ENCODE measurements at places on chromosomes 6 and 20.

- no peak for DNase-seq
Observed at GRCh38 chr6:46191961-46192360, 21.2 kb upstream of the ENPP5 start.

GRCh38 chr20:10453241-10453640 is 18.1 kb downstream of the SLX4IP start:
- no peak for DNase-seq

DNA sequence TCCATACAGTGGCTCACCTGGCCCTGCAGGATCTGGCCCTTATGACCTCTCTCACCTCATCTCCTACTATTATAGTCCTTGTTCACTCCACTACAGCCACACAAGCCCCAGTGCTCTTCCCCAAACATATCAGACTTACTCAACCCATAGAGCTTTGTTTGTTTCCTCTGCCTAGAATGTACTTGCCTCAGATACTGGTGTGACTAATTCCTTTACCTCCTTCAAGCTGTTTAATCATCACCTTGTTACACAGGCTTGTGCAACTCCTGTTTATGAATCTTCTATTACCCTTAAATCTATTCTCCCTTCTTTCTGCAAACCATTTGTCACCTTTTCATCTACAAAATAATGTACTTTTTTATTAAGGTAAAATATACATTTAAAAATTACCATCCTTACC is 3.2 kb downstream of the DEFB125 start:
- no peak for DNase-seq

- no peak for DNase-seq
Observed at GRCh38 chr6:142874676-142875075, 70.3 kb downstream of the HIVEP2 start.

- DNase-seq: peak; percentile 25
Observed at GRCh38 chr6:150185732-150186117, 42.9 kb downstream of the PPP1R14C start.

DNA sequence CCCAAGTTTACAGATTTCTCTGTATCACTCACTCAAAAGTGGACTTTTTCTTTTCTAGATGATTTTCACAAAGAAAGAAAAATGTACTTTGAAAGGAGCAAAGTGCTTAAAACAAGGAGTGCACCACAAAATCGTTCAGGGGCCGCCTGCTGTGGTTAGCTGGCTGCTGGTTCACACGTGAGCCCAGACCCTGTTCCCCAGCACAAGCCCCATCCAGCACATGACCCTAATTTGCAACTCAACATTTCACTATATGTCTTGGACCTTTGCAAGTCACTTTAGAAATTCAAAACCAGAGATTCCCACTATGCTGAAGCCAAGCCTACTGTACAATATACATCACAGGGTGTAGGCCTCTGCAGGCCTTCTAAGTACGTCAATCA is 95.5 kb upstream of the NHSL1 start:
- DNase-seq: no peak

GRCh38 chr6:32070814-32071543 is 32.8 kb downstream of the CYP21A2 start:
- DNase-seq: no peak

GRCh38 chr6:134415656-134416055 is 97.7 kb upstream of the SGK1 start:
- no peak for DNase-seq

DNA sequence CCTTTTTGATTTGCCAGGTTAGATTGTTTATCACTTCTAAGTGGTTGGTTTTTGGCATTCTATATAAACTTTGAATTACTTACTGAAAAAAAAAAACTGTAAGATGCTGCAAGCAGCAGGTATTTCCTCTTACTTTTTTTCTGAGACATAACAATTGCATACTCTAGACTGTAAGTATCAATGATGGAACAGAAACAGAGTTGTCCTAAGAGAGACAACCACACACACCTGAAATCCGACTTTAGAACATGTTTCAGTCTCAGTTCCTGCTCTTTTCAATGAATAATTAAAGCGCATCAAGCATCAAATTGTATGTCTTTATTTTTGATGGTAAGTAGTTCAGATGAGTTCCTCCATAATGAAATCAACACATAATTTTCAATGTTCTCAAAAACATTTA is 105.3 kb upstream of the KHDRBS2 start:
- DNase-seq: no peak

- DNase-seq: no peak
Observed at GRCh38 chr20:9686866-9687265, 152.0 kb downstream of the PAK5 start.

DNA sequence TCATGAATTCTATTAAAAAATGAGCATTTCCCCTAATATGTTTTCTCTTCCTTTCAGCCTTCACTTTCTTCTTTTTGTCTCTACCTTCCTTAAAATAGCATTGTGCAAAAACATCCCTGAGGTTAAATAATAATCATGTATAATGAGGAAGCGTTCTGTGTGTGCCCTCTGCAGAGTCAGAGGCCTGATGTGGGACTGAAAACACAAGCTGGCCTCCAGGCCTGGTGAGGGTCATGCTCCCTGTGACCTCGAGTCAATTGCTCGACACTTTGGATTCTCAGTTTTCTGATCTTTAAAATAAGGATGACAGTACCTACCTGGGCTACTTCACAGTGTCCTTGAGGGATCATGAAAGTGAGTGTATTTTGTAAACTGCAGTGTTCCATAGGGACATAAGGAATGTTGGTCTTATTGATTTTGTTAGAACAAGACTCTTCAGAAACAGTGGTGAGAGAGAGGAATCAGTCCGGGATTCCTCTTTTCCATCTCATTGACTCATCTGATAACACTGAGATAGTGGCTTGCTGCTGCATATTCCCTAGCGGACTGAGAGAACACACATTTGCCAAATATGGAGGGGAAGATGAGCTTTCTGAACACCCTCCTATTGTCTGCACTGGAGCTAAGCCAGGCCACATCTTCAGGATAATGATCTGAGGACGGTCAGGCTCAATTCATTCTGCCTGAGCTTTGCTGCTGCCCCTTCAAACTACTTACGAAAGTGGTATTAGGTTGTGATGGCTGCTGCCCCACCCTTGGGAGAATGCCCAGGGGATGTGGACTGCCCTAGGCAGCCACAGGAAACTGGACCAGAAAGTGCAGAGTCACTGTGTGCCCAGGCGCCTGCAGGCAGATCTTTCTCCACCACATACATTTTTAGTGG is 39.6 kb upstream of the PDE7B start:
- DNase-seq: no peak

DNA sequence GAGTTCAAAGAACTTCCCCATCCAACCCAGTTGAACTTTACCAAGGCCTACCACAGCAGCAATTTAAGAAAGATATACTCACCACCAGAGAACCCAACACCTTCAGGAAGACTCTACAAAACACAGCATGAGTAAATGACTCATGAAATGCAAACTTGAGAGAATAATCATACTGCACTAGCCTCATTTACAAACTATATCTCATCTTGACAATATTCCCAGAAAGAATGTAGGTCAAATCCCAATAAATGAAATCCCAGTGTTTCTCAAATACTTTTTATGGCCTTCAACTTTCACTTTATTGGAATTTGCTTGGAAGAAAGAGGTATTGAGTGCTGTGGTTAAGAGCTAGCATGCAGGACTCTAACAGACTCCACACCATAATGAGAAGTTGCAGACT is 60.0 kb downstream of the FYN start:
- DNase-seq: no peak

DNA sequence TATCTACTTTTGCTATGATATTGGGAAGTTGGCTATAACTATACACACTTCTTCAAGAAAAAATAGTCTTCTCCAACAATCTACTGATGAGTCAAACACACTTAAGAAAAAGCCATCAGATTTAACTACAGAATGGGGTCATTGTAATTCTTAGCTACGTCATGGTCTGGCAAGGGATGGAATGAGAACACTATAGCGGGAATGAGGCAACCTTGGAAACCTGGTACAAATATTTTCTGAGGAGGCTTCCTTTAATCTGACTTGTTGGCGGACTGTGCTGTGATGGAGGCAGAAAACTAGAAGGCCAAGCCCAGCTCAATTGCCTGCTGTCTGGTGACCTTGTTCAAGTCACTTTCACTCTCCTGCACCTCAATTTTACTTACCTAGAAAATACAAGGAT is 586.8 kb upstream of the JAG1 start:
- no peak for DNase-seq

DNA sequence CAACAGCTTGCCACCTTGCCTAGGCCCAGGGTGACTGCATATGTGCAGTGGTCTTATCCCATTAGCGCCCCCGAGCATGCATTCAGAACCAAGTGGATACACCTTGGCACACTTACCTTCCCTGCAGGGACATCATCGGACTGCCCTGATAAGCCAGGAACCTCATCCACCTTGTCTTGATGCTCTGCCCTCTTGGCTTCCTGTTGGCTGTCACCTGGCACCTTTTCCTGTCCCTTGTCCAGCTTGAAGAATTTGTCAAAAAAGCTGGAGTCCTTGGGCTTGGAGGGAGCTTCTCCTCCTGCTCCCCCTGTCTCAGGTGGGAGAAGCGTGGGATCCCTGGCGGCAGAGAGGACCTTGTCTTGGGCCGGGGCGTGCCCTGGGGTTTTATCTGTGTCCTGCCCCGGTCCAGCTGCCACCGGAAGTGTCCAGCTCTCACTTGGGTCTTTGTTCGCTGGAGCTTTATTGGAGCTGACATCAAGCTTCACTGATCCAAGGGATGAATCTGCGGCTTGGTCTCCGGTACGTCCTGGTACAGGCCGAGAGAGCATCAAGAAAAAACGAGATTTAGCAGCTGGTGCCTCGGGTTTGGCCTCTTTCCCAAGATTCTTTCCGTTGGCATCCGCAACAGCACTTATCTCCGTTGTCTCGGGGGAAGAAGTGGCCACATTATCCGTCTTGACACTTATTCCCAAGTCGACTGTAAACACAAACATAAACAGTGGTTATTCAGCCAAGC is 42.0 kb downstream of the BCAS1 start:
- no peak for DNase-seq

DNA sequence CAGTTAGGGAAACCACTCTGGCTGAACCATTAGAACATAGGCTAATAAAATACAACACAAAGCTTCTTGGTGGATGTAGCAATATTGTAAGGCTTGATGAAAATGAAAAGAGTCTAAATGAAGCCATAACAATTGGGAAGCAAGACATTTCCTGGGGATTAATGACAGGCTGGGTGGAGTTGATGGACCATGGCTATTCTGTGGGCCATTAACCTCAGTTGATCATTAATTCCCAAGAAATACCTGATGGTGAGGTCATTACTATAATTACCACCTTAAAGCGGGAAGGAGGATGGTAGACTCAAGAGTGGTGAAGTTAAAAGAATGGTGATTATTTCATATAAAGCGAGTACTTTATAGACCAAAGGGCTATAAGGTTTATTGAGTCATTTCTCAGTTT is 455.8 kb upstream of the MAP3K7 start:
- DNase-seq: no peak

DNA sequence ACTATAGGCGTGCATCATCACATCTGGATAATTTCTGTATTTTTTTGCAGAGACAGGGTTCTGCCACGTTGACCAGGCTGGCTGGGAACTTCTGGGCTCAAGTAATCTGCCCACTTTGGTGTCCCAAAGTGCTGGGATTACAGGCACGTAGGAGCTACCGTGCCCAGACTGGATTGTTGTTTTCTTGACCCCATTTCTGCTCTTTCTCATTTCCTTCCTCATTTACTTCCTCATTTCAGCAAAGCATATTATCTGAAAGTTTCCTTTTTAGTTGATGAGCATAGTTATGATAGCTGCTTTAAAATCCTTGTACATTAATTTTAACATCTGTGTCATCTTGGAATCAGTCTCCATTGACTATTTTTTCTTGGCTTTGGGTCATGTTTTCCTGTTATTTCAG is 301.0 kb upstream of the RUNX2 start:
- no peak for DNase-seq

GRCh38 chr6:136527831-136528230 is 22.4 kb downstream of the MAP7 start:
- no peak for DNase-seq

DNA sequence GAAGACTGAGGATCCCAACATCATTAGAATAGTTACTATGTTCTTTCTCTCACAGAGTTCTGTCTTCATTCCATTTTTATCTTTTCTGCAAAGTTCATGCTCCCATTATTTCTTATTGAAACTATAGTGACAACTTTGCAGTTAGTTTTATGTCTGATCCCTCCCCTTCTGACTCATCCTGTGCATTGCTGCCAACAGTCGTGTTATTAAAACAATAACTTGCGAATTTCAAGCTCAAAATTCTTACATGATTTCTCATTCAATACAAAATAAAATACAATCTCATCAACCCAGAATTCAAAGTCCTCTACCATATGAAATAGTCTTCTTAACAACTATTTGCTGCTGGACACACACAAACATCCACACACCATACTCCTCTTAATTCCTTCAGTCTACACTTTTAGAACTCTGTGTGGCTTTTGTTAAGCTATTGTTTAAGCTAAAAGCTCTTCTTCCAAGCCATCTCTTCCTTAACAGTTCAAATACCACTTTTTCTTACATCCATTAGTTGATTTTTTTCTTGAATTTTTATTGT is 261.4 kb upstream of the IRAK1BP1 start:
- DNase-seq: no peak

Measured in ascending aorta (tissue), 2 donors.